Central memory CD8-positive, alpha-beta T cell (primary cell): ENCODE measurements at places on chromosomes 5 and 9.

GRCh38 chr5:33411498-33411897 lies 29.3 kb upstream of the TARS1 start:
- DNase-seq: no peak

GRCh38 chr5:124056991-124057723 lies 545.2 kb downstream of the CSNK1G3 start:
- DNase-seq: no peak

DNA sequence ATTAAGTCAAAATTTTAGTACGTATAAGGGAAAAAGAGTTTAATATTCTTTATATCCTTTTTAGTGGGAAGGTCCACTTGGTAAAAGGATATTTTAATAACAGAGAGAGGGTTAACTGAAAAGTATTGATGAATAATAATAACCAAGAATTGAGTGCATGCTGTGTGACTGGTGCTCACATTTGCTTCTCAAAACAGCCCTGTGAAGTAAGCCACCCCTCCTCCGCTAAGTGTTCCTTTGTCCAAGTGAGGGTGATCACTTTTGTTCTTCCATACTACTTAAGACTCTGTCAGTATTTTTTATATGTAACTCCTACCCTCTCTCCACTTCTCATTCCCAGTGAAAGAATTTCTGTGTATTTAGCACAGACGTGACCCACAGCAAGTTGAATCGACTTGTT lies 51.5 kb downstream of the SLC44A1 start:
- no peak for DNase-seq

DNA sequence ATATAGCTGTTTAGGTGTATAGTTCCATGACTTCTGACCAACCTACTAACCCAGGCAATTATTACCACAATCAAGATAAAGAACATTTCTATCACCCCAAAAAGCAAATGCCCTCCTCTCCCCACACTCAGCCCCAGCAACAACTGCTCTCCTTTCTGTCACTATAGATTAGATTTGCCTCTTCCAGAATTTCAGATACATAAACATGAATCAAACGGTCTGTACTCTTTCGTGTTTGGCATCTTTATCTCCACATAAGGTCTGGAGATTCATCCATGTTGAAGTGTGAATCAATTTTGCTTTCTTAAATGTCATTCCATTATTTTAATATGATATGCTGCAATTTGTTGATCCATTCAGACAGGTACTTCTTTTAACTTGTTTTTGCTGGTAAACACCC lies 10.5 kb upstream of the GCNT1 start:
- no peak for DNase-seq

DNA sequence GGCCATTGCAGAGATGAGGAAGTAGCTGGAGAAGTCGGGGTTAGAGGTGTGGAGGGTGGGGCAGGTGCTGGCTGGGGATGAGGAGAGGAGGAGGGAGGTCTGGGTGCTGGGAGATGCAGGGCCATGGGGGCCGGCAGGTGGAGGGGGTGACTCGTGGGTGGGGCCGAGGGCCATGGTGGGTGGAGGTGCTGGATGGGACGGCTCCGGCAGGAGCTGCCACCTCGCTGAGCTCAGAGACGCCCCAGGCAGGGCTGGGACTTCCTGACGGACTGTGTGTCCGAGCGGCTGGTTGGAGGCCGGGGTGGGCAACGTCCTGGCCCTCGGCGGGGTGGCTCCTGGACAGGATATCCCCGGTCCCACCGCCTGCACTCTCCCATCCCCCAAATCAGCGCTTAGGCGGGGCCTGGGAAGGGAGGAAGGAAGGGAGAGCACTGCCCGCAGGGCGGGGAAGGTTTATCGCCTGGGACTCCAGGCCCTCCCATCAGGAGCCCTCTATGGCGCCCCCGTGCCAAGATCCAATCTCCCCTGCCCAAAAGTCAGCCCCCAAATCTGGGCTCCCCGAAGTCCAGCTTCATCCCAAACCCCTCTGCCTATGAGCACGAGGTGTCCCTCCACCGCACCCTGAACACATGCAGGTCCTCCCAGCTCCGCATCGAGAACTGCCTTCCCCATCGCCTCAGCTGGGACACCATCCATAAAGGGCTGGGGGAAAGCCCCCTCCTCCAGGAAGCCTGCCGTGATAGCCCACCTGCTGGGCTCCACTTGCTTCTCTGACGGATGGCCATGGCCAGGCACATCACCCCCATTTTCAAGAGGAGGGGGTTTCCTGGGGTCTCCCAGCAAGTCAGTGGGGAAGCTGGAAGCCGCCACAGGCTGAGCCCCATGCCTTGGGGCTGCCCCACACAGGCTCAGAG lies 58.3 kb upstream of the NOTCH1 start:
- no peak for DNase-seq
